ENCODE measurements at places on chromosomes 3 and 15. TPM values are rescaled to one million over a fixed set of nuclear protein-coding genes. Genes with fewer than 3 reads are reported as not detected.
A peak's percentile ranks its signal among the peaks of the same experiment; 100 is the strongest.

GRCh38 chr3:150194513-150194912 lies 213.6 kb upstream of the TSC22D2 start:
- DNase-seq, result no peak

GRCh38 chr15:75195122-75195765 lies 6.4 kb upstream of the C15orf39 start:
- no peak for DNase-seq

DNA sequence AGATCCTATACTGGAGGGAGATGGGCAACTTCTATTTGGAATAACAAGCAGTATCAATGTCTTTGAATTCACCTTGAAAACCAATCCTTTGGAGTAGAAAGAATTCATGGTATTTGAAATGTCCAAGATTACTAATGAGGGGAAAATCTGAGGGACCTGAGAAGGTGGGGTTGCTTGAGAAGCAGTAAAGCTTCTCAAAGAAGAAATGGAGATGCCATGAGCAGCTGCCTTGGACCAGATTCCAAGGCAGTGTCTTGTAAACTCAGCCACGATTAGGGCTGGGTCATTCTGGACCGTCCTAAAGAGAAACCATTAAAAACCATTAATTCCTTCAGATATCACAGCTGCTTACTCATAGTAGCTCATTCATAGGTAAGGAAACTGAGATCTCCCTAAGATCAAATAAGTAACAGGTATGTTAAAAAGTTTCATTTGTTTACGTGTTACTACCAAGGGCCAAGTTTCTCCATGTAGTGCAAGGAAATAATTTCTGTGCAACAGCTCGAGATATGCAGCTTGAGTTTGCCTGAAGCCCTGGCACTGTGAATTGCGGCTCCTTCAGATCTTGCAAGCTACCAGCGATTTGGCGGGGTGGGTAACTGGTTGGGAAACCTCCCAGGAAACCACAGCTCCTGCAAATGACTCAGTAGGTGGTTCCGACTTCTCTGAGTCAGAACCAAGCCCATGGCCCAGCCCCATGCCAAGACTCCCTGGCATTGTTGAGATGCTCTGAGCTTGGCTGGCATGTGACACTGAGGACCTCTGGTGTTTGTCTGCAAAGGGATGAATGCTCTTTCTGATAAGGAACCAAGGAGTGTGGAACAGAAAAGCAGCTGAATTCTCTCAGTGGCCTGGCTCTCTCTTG lies 296.8 kb downstream of the RORA start:
- peak; percentile 72 for DNase-seq

GRCh38 chr3:194270627-194271459 lies 80.3 kb downstream of the CPN2 start:
- no peak for DNase-seq

DNA sequence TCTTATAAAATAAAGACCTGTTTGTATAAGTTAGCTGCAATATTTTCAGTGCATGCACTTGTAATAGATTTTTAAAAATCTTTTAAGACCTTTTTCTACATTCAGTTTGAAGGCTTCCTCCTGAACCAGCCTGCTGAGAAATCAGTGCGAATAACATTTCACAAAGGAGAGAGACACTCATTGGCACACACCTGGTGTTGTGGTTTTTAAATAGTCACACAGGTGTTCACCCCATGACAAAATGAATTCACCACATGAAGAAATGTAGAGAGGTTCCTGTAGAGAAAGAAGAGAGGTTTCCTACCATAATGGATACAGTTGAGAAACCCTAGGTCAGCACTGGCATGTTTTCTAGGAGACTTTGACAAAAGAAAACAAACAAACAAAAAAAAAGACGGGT lies 237.3 kb downstream of the CNTN6 start:
- DNase-seq, result no peak

GRCh38 chr3:170350515-170351413 lies 6.8 kb upstream of the SKIL start:
- no peak for DNase-seq

- no peak for DNase-seq
Measured at GRCh38 chr3:185582236-185582635, 3.9 kb upstream of the SENP2 start.

DNA sequence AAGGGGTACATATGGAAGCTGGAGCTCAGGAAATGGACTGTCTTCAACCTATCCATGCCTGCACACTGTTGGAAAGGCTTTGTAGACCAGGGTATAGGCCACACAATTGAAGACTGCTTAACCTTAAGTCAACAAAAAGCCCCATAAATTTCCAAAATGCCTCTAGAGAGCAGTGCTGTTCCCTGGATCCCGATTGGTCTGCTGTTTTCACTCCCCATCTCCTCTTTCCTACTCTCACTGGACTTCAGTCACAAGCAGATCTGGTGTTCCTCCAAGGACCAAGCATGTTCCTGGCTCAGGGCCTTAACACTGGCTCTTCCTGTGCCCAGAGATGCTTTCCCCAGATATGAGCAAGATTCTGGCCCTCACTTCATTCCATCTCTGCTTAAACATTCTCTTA lies 22.8 kb upstream of the LRRC34 start:
- DNase-seq, result no peak

The RASGRF1 gene
- not detected for total RNA-seq

The ARL14 gene
- total RNA-seq, result not detected

The ADAMTS7 gene
- total RNA-seq, result 0.39 TPM

The CNTN3 gene
- not detected for total RNA-seq

The UBAP1L gene
- 6.3 TPM for total RNA-seq

The RASA2 gene
- 37.3 TPM for total RNA-seq

Measured in activated T-cell treated with anti-CD3 and anti-CD28 coated beads, Interleukin-2, amount 50 U/mL, for 72 hours (primary cell).